Activated T-helper 9 cell treated with anti-CD3 and anti-CD28 coated beads, Interleukin-2, amount 50 U/mL, for 16 hours (primary cell): ENCODE measurements at places on chromosomes 3 and 15.

DNA sequence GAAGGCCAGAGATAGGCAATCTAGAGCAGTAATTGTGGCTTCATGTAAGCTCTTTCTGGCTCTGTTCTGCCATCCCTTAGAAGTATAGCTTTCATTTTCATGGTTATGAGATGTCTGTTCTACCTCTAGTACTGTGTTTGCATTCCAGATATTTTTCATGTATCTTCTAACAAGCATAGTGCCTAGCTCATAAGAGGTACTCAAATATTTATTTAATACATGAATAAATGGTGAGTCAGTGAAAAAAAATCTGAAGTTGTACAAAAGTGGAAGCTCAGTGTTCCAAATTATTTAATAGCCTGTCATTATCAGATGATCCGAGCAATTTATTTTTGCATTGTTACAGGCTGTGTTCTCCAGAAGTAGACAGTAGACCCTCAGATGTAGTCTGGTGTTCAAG is 64.3 kb downstream of the OXSM start:
- DNase-seq: no peak

DNA sequence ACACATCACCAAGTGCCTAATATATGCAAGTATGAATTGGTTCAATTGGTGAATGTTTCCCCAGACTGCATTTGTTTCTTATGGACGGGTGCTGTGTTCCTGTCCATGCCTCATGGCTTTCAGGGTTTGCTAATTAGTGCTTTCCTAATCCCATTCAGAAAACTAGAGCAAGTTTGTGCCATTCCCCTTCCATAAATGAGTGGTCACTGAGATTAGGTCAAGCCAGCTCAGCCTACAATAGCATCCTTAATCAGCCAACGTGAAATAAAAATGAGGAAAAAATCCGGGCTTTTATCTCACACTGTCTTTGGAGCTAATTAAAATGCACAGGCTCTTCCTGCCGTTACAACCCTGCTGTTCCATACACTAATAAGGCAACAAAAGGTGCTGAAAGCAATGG is 788.8 kb downstream of the ROBO1 start:
- no peak for DNase-seq

GRCh38 chr3:11554666-11555065 is 89.0 kb downstream of the VGLL4 start:
- DNase-seq: no peak

DNA sequence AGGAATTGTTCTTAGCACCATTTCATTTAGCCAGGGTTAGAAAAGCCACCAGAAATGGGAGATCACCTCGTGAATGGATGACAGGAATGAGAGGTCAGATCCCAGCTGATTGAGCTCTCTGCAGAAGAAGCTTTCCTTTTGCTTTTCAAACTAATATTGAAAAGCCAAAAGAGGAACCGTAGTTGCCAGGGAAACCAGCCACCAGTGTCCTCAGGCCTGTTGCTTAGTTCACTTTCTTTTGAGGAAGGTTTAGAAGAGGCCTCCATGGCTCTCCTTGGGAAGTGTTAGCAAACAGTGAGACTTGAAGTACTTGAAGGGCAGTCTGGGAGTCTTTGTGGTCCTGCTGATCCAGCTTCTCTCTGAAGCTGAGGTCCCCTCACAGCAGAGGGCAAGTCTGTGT is 7.4 kb upstream of the CCK start:
- no peak for DNase-seq

DNA sequence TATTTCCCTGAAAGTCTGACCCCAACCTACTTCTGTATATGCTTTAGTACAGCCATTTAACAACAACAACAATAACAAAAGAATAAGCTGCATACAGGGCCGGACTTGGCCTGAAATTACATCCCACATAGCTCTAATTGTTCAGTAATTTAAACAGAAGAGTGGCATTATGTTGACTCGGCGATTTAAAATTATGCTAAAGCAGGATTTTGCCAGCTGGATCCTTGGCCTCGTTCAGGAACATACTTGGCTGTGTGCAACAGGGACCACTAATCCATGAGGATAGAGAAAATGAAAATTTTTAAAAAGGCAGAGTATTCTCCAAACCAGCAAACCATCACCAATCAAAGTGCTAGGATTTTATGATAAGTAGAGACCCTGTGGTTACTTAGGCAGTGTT is 433.1 kb upstream of the RBMS3 start:
- DNase-seq: no peak
